ENCODE measurements at places on chromosomes 5 and 9.
A peak's percentile ranks its signal among the peaks of the same experiment; 100 is the strongest.

DNA sequence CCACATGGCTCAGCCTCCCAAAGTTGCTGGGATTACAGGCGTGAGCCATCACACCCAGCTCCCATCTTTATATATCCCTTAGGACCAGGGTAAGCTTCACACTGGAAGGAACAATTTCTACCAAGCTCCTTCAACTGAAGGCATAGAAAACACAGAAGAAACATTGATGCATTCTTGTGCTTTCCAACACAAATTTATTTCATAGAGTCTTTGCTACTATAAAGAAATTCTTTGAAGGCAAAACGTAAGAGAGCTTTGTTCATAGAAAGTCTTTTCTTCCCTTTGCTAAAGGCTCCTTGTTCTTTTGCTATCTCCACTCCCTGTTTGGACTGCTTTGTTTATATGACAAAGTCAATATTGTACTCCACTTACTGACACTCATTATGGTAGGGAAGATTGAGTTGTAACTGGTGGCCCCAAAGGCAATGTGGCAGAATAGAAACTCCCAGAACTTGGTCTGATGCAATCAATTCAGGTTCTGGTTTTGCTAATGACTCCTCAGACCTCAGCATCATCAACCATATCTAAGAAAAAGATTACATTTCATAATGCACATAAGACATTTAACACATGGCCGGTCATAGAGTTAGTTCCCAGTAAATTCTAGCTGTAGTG lies 97.4 kb upstream of the CLINT1 start:
- no peak for DNase-seq

DNA sequence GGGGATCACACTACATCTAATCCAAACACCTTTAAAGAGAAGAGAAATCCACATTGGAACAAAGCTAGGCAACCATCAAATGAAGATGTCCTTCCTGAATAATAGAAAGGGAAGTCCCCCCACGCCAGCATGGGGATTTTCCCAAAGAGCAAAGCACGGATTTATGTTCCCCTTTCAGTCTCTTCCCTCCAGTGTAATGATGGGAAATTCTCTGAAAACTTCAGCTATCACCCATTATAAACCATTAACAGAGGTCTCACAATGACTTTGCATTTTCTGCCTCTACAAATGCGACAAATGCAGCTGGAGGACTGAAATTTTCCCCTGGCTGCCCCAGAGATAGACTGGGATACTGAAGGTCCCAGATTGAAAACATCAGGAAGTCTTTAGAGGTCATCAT lies 368.7 kb downstream of the EFNA5 start:
- no peak for DNase-seq

DNA sequence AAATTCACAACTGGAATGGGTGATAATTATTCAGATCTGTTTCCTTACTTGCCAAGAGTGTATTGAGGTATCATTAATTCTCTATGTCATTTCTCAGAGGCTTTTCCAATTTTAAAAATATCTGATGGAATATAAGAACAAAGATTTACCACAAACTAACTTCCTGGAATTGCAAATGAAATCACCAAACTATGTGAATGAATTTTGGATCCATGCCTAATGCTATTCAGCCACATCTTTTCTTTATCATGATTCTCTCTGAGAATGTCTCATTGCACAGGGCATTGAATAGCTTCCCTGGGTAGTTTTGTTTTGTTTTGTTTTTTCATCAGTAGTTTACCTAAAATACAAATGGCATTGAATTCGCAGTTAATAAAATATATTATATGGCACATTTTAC lies 146.9 kb upstream of the FBN2 start:
- no peak for DNase-seq

GRCh38 chr9:100285080-100285479 lies 67.7 kb downstream of the TEX10 start:
- DNase-seq: no peak

DNA sequence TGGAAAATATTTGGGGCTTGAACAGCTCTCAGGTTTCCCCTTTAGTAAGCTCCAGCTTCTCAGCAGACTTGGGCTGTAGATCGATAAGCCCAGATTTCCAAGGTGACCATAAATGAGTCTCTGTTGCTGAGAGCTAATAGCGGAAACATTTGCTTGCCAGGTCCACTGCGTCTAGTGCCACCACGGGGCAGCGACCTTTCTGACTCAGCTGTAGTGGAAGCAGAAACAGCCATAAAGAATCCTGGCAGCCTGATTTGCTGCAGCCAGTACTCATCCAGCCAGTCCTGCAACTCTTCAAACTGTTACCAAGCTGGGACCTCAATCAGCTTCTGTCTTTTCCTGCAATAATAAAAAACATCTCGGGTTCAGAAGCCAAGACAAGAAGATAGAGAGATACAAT lies 241.7 kb downstream of the DOCK8 start:
- no peak for DNase-seq

DNA sequence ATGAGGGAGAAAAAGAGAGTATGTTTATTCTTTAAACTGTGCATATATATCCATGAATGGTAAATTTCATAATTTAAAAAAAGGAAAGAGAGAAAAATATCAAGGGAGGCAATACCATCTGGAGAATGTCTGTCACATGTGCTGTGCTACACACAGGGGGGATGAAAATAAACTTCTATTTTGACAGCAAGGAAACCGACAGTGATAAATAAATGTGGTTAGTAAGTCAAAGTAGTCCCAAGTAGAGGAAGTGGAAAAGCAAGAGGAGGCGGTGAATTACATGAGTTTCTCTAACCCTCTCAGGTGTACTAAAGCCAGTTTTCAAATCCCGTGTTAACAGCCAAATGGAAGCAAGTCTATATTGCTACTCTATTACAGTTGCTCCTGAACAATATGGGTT lies 83.3 kb downstream of the ICE1 start:
- no peak for DNase-seq

- no peak for DNase-seq
Observed at GRCh38 chr9:78792745-78793144, 495.8 kb downstream of the PSAT1 start.

DNA sequence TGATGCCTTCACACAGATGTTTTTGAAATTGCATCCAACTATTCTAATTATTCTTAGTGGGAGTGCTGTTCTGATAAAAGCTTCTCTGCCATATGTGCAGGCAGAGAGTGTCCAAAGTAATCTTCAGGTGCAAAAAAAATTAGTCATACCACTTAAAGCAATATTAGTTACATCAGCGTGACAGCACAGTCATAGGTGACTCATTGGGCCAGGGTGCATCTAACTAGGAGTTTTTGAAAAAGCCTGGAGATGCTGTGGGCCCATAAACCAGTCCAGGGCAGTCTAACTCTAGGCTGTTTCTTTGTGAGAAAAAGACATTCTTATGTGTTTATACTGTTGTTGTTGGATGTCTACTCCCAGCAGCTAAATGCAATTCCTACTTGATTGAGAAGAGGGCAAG lies 33.0 kb upstream of the C6 start:
- no peak for DNase-seq

DNA sequence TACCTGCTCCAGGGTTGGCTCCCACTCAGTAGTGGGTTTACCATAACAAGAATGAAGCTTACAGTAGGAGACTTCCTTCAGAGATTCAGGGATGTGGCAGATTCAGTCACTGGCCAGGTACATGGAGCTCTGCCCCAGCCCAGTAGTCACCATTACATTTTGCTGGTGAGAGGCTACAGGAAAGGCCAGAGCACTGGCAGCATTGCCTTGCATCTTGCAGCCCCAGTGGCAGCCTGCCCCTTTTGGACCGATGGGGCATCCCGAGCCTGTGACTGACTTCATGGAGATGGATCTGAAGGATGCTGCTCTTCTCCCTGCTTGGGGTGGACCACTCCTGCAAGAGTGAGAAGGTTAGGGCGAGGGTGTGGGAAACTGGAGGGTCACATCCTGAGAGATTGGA lies 16.8 kb downstream of the TAS2R1 start:
- DNase-seq: no peak

DNA sequence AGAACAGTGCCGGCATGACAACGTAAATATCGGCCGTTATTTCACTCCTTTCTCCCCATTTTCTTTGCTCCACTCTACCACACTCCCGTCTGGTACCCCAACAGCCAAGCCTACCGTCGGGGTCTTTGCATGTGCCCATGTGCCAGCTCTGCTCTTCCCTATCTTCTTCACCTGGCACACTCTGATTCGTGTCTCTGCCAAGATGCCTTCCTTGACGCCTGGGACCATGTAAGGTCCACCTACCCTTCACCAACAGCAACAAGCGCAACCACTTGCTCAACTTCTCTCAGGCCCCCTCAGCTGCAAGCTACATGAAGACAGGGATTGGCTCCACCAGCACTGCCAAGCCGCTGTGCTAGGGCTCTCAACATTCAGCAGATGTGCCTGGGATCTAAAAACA lies 4.4 kb downstream of the MGAT1 start:
- DNase-seq: no peak

DNA sequence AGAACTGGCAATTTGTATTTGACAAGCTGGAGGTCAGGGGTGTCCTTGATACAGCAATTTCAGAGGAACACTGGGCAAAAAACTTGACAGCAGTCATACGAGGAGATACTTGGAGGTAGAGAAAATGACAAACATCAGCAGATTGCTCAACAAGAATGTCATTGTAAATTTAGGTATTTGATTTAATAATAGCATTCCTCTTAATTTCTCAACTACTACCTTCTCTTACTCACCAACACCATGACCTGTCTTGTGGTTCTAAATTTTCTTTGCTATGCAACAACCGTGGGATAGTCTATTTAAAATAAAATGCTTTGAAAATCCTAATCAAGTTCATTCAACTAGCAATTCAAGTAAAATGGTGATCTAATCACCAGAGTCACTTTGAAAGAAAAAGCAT lies 128.4 kb downstream of the DNAH5 start:
- DNase-seq: no peak

DNA sequence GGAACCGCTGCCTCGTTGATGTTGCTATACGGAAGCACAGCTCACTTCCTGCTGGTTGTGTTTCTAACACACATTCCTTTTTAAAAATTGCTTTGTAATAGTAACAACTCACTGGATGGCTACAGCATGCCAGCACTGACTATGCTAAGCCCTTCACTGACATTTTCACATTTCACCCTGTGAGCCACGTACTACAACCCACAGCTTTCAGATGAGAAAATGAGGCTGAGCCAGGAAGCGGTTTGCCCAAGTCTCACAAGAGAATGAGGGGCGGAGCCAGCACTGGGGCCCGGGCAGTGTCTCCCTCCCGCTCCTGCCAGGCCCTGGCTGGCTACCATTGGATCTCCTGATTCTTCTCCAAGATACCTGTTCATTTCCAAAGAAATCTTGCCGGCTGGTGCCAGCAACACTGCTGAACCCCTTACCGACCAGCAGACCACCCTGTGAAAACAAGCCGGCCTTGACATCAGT lies 38.3 kb downstream of the FAM78A start:
- peak; percentile 93 for DNase-seq

- no peak for DNase-seq
Observed at GRCh38 chr5:149827086-149827485, 97.0 kb downstream of the PPARGC1B start.

DNA sequence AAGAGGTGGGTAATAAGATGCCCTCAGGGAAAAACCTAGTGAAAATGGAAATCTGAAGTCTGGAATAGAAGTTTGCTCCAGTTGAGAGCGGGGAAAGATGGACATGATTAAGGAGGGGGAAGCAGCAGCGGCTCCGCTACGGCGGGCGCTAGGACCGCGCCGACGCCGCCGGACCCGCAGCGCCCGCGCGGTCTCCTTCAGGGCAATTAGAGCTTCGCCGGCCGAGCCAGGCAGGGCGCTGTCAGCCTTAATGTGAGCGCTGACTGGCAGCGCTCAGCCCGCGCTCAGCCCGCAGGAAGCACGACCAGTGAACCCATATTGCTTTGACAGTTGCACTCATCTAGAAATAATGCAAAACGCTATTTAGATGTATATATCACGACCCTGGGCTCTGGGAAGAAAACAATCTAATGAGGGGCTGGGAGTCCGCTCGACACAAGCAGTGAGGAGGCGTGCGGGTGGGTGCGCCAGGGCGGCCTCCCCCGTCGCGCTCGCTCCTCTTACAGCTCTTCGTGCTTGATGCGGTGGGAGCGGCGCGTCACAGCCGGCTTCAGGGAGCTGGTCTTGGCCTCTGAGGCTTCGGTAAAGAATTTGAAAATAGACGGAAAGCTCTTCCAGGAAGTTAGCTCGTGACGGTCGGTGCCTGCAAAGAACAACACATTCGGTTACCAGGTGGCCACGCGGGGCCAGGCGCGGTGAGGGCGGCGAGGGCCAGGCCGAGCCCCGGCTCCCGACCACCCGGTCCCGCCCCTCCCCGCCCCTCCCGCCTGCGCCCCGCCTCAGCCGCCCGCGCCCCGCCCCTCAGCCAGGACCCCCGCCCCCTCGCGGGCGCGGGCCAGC lies 37.7 kb downstream of the NR2F1 start:
- peak; percentile 57 for DNase-seq

DNA sequence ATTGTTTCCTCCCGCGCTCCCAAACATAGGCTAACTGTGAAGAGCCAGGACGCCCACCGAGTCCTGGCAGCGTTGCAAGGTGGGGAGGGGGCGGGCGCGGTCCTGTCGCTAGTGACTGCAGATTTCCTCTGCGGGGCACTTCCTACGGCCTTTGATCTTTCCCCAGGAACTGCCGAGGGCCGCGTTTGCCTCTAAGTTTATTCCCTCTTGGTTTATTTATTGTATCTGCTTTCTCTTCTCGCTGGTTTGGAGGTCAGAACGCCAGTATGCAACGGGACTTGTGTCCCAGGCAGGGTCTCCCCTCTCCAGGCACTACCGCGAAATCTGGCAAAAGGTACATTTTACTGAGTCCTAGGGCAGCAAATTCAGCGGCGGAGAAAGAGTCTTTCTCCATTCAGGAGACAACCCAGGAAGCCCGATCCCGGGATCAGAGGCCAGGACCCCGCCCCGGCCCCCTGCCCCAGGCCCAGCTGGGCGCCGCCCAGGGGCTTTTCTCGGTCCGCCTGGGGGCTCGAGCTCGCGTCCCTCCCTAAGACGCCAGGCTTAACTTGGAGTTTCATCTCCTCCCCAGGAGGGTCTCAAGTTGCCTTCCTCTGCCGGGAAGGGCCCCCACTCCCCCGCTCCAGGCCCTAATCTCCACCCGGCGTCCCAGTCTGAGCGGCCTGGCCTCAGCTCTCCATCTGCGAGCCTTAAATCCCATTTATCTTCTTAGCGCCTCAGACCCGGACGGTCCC lies 884 bp upstream of the EGFLAM start:
- DNase-seq: no peak

- DNase-seq: peak; percentile 41
Observed at GRCh38 chr9:125189011-125189360, 617 bp downstream of the PPP6C start.

- DNase-seq: no peak
Observed at GRCh38 chr9:87706066-87706739, 19.7 kb upstream of the CTSL start.

DNA sequence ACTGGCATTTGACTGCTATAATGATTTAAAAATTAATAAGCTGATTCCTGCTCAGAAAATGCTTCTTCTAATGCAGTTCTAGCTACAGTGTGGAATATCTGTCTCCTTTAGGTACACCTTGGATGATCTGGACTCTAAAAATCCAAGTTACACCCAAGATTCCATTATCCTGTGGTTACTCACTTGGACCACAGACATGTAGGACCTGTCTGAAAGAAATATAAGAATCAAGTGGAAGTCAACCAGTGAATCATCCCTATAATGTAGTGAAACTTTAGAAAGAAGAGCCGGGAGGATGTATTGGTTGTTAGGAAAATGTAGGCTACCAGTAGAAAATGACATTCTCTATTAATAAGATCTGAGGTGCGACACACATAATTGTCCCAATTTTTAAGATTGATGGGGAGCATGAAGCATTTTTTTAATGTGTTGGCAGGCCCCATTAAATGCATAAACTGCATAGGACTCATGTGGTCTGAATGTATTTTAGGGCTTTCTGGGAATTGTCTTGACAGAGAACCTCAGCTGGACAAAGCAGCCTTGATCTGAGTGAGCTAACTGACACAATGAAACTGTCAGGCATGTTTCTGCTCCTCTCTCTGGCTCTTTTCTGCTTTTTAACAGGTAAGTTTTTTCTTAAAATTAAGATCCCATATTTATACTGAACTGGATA lies at the start of gene SPINK6:
SPINK6 (plus strand) TSS at position 512 of the 673 bp plus-strand sequence; CDS start at position 567, 55 bp downstream.
- no peak for DNase-seq

Data from CD4-positive, alpha-beta T cell treated with Interleukin-17A for 4 hours (primary cell).